Activated CD8-positive, alpha-beta T cell treated with anti-CD3 and anti-CD28 coated beads, Interleukin-2, amount 10 ng/mL, durations not matched to agents 7 days and 5 days (primary cell): ENCODE measurements at places on chromosomes 3 and 15. TPM values are rescaled to one million over a fixed set of nuclear protein-coding genes. Genes with fewer than 3 reads are reported as not detected.

DNA sequence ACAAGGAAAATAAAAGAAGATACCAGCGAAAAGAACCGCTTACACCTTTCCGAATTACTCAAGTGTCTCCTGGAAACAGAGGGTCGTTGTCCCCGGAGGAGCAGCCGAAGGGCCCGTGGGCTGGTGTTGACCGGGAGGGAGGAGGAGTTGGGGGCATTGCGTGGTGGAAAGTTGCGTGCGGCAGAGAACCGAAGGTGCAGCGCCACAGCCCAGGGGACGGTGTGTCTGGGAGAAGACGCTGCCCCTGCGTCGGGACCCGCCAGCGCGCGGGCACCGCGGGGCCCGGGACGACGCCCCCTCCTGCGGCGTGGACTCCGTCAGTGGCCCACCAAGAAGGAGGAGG is 325 bp downstream of the ALCAM start:
- peak; percentile 46 for DNase-seq

GRCh38 chr15:80970018-80970657 is 19.5 kb downstream of the MESD start:
- DNase-seq: peak; percentile 73

DNA sequence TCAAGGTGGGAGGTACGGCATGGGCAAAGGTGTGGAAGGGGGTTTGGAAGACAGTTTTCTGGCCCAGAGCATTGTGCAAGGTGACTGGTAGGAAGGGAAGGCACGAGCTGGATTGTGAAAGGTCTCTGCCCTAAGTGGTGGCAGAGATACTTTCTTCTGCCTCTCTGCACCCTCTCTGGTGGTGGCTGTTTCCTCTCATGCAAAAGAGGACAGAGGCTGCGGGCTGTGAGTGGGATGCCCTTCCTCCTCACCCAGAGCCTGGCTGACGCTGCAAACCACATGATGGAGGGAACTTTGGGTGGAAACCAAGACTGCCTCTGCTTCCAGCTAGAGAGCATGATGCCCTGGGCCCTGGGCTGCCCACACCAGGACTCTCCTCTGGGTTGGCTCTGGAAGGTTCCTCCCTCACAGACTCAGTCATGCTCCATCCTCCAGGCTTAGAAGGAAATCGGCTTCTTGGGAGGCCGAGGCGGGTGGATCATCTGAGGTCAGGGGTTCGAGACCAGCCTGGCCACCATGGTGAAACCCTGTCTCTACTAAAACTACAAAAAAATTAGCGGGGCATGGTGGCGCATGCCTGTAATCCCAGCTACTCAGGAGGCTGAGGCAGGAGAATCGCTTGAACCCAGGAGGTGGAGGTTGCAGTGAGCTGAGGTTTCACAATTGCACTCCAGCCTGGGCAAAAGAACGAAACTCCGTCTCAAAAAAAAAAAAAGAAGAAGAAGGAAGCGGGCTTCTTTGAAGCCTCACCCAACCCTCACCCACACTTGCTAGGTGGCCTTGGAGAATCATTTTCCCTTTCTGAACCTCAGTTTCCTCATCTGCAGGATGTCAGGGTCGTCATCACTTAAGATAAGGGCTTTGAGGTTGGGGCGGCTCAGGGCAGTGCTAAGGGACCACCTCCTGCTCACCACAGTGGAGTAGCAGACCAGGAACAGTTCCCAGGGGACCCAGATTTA is 8.3 kb downstream of the PSTPIP1 start:
- peak; percentile 88 for DNase-seq

GRCh38 chr3:195511136-195511535 is 32.0 kb downstream of the PPP1R2 start:
- no peak for DNase-seq

DNA sequence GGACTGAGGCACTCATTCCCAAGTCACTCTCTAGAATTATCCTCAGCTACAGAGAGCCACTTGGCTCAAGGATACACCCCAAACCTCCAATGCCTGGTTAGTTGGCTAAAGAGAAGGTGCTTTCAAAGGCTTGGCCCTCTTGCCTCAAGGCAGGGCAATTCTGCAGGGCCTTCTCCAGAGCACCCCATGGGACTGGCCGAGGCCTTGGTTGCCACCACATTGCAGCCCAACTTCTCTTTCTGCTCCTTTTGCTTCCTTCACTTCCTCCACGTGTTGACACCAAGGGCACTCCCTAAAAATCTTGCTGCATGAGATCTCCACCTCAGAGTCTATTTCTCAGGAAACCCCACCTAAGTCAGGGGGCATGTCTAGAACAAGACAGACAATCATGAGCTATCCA is 36.7 kb downstream of the MEGF11 start:
- DNase-seq: no peak

GRCh38 chr3:116186049-116186448 is 259.2 kb downstream of the LSAMP start:
- DNase-seq: no peak

- no peak for DNase-seq
Observed at GRCh38 chr3:136984837-136985236, 27.1 kb downstream of the IL20RB start.

GOLGA8S gene
- total RNA-seq: 1.0 TPM

RMDN3 gene
- total RNA-seq: 34.0 TPM

SPINT1 gene
- total RNA-seq: 4.3 TPM

SOX2 gene
- total RNA-seq: not detected

XCR1 gene
- not detected for total RNA-seq

FMN1 gene
- not detected for total RNA-seq

DLEC1 gene
- 0.60 TPM for total RNA-seq

SLC28A1 gene
- not detected for total RNA-seq

CCR5 gene
- total RNA-seq: 38.4 TPM

AMT gene
- total RNA-seq: 4.7 TPM
